ENCODE measurements at places on chromosomes 5 and 9.

DNA sequence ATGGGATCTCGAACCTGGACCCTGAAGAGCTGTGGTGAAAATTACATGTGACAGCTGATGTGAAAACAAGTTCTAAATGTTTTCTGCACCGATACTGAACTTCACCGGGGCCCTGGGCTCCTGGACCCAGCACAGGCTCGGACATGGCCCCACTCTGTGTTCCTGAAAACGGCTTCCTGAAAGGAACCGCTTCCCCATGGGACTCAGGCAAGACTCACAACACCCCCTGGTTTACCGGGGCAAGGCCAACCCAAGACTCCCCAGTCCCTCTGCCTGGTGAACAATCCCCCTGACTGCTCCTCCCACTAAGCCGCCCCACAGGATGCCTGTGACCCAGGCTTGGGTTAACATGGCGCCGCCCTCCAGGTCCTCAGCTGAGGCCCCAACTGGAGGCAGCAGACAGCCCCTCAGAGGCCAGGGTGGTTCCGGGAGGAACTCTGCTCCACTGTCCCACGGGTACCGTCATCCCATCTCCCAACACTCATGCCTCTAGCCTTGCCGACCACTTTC, 124.5 kb upstream of the FOXD4L5 start:
- DNase-seq, result no peak

GRCh38 chr9:4305065-4305985, 5.5 kb upstream of the GLIS3 start:
- no peak for DNase-seq

GRCh38 chr9:109751253-109751652, 28.7 kb upstream of the PALM2AKAP2 start:
- DNase-seq, result no peak

DNA sequence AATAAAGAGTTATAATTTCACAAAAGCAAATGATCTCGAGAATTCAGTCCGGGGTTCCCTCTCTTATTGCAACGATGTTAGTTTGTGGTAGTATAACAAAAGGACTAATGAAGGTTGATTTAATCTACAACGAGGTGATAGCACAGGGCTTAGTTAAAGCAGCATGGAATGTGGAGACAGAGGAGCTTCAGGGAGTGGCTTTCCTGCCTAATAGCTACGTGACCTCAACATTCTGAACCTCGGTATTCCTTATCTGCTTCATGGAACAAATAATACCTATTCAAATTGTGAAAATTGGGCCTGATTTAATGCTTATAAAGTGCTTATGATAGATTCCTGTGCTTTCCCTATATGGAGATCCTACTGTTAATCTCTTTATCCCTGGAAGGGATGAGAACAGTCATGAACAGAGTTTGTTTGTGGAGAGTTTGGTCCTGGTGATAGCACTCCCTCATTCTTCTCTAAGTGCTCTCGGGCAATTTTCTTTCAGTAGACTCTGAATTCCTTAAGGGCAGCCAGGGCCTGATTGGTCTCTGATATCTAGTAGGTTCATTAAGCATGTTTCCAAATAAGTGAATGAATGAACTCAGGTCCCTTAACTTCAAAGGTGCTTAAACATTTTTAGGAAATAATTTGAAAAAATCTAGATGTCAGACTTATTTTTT, 104.1 kb upstream of the TUT7 start:
- no peak for DNase-seq

DNA sequence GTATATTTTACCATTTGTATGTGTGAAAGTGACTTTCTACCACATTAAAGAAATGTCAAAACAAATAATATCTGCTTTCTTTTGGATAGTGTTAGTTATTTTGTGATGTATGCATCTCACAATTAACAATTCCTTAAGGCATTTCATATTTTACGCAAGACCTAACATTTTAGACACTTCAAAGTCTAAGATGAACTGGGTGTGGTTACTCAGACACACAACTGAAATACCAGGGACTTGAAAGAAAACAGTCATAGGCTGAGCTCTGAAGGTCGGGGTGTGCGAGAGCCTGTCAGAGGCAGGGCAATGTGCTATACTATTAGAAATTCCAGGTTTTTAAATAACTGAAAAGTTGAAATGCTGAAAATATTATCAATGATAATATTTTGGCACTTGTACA, 44.5 kb upstream of the ZNF622 start:
- DNase-seq, result no peak

DNA sequence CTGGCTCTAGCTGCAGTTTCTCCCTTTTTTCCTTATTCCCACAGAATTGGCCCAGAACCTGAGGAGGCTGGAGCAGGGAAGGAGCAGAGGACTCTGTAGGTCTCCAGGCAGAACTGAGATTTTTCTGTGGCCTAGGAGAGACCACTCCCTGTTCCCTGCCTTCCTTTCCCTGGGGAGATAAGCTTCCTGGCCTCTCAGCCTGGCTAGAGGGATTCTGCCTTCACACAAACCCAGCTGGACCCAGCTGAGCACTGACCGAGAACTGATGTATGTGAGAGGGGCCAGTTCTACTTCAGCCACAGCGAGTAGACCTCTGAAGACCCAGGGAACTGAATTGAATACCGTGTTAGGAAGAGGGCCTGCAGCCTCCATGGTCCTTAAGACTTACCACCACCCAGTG, 48.0 kb downstream of the RUSC2 start:
- no peak for DNase-seq

GRCh38 chr9:97808972-97809371, 44.1 kb upstream of the FOXE1 start:
- no peak for DNase-seq

- DNase-seq, result no peak
Observed at GRCh38 chr9:110526426-110526825, 53.1 kb downstream of the SVEP1 start.

GRCh38 chr5:148979083-148979723, 83.7 kb downstream of the SH3TC2 start:
- DNase-seq, result no peak

- DNase-seq, result no peak
Observed at GRCh38 chr9:4984171-4984620, 876 bp upstream of the JAK2 start.

GRCh38 chr5:109614981-109615380, 74.7 kb upstream of the MAN2A1 start:
- no peak for DNase-seq

DNA sequence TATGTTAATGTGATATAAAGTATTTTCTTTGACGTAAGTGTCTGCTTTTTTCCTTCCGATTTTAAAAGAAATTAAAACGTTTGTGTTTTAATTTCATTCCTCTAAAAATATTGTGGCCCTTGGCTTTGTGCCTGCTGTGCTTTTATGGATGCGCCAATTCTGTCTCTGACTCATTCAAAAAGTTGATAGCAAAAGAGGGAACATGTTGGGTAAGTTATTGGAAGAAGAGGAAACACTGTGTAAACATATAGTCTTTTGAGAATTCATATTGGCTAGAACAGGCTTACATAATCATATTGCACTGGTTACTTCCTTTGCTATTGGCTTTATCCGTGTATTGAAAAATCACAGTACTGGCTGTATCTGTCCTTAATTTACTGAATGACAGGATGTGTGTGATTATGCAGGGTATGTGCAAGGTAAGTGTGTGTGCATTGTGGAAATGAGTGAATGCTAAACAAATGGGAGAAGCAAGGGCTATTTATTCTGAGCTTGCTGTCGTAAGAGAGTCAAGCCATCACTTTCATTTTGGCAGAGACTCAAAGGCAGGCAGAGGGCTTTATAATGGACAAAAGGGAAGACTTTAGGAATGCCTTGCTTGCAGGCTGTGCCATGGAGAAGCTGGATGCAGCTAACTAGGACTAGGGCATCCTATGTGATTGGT, 67.8 kb downstream of the SGCD start:
- DNase-seq, result no peak

DNA sequence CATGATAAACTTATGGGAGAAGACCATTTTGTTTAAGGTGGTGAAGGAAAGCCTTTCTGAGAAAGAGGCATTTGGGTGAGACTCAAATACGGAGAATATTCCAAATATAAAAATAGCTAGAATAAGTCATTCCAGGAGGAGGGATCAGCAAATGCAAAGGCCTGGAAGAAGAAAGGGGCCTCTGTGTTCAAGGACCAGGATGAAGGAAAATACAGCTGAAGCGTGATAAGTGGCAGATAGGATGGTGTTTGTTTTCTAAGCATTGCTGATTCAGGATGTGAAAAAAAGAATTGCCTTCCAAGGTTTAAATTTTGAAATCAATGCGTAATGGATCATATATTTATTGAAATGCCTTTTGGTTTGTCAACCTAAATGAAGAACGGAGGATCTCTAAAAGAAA, 59.4 kb upstream of the CAST start:
- no peak for DNase-seq

DNA sequence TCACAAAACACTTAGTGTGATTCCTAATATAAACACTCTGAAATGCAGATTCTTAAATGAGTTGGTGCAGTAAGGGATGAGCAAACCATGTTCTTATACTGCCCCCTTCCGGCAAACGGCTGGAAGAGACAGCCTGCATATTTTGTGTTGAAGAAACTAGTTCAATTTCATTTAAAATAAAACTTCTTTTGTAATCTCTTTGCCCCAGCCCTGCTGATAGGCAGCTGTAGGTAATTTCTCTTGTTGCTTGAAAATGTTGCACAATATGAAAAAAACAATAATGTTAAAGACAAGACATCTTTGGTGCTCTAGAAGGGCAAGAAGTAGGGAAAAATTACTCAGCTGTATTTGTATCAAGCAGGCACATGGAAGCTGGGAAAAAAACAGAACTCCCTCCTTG, 89.7 kb upstream of the CCNG1 start:
- DNase-seq, result no peak

GRCh38 chr5:135195270-135195608, 161.2 kb upstream of the PITX1 start:
- no peak for DNase-seq
